ENCODE measurements at places on chromosomes 16 and 17.

DNA sequence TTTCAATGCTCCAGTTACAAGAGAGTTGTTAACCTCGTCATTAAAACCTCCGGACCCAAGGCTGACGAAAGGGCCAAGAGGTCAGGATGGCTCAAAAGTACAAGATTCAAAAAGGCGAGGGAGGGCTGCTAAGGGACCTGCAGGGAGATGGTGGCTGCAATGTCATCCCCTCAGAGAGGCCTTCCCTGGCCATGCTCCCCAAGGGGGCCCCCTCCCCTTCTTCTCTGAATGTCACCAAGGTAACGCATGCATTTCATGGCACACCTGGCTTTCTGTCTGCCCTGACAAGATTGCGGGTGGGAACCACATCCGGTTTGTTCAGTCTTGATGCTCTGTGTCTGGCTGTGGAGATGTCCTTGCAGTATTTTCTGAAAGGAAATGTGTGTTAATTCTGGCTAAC, 89.9 kb downstream of the C16orf78 start:
- peak; percentile 46 for DNase-seq

- no peak for DNase-seq
These were observed 848 bp upstream of the MTMR4 start for GRCh38 chr17:58515286-58515685.

- no peak for DNase-seq
These were observed 1407.0 kb downstream of the CDH11 start for GRCh38 chr16:63714876-63715275.

DNA sequence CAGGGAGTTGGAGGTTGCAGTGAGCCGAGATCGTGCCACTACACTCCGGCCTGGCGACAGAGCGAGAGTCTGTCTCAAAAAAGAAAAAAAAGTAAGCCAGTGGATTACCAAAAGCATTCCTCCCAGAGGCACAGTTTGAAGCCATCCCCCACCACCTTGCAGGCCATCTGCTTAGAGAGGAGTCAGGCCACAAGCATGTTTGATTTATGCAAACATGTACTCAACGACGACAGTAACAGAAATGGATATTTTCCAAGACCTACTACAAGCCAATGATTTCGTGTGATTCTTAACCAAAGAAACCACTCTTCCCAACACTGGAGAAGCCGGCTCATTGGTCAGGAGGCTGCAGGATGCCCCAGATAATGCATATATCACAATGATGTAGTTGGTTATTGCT, 34.8 kb downstream of the MYH13 start:
- DNase-seq, result no peak

DNA sequence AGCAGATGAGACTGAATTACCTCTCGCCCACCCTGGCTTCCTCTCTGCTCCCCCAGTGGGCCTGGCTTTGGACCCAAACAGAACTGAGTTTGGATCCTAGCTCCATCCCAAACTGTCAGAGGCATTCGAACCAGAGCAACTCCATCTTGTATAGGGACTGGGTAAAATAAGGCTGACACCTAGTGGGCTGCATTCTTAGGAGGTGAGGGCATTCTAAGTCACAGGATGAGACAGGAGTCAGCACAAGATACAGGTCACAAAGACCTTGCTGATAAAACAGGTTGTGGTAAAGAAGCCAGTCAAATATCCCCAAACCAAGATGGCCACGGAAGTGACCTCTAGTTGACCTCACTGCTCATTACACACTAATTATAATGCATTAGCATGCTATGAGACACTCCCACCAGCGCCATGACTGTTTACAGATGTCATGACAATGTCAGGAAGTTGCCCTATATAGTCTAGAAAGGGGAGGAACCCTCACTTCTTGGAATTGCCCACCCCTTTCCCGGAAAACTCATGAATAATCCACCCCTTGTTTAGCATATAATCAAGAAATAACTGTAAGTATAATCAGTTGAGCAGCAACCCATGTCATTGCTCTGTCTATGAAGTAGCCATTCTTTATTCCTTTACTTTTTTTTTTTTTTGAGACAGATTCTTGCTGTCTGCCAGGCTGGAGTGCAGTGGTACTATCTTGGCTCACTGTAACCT, 44.4 kb downstream of the LYRM1 start:
- DNase-seq, result peak; percentile 52

DNA sequence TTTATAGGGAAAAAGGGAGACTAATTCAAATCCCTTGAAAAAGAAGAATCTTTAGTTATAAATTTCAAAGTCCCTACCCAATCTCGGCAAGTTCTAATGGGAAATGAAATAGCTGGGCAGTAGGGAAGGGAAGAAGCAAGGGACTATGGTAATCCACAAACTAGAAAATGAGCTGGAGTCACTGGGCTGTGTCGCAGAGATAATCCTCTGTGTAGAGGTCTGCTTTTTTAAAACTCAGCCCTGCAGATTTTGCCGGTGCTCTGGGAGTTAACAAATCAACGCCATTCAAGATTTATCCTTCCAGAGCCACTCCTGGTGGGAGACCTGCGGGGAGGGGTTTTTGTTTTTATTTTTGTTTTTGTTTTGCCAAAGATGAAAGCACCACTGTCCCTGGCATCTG, 20.8 kb downstream of the SNX11 start:
- DNase-seq, result no peak

DNA sequence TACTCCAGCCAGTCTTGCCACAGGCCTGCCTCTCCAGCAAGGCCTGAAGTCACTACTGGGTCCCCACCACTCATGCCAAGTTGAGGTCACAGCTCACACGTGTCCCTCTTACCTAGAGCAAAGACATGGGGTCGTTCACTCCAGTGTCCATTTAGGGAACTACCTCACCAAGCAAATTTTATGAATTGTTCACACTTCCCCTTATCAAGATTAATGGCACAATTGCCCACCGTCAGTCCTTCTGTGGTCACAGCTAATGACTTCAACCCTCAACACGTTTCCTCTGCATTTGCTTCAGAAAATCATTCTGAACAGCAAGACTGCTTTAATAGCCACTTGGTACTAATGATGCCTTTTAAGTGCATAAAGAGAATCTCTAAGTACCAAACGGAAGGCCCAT, 14.6 kb downstream of the IRX6 start:
- DNase-seq, result no peak

- DNase-seq, result peak; percentile 92
These were observed 26.4 kb downstream of the USP10 start for GRCh38 chr16:84726079-84726668.
